ENCODE measurements at places on chromosomes 5 and 9. TPM values are rescaled to one million over a fixed set of nuclear protein-coding genes. Genes with fewer than 3 reads are reported as not detected.

The TRIP13 gene
- total RNA-seq = 42.5 TPM

The BHMT2 gene
- not detected for total RNA-seq

The CER1 gene
- total RNA-seq = not detected

The PGM5 gene
- 4.2 TPM for total RNA-seq

The ENHO gene
- total RNA-seq = 1.00 TPM

The PCDHB3 gene
- total RNA-seq = not detected

The DNAH5 gene
- 0.14 TPM for total RNA-seq

DNA sequence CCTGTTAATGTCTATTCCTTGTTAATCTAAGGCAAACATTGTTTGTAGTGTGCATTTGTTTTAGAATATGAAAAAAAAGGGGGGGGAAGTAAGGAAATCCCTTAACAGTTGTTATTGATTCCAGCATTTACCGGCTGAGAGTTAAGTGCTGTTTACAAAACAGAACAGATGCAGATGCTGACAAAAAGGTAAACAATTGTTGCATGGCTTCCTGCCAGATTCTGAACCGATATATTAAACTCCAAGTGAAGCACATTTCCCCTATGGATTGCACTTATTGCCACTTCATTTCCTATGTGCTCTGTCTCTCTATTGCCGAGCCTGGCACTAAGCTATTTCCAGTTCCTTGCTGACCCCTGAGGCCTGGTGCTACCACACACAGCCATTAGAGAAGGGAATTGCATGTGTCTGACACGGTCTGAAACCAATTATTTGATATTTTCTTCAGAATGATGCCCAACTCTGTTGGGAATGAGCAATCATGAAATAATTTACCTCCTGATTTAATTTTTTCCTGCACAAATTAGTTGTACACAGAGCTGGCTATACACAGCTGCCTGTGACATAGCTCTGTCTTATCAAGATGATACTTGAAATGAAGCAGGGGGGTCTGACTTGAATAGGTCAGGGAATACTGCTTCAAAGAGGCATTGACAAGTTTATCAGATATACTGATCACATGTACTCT, 109.8 kb downstream of the KIAA0825 start:
- DNase-seq = no peak

- no peak for DNase-seq
Observed at GRCh38 chr9:117046666-117047327, 359.7 kb downstream of the TRIM32 start.

DNA sequence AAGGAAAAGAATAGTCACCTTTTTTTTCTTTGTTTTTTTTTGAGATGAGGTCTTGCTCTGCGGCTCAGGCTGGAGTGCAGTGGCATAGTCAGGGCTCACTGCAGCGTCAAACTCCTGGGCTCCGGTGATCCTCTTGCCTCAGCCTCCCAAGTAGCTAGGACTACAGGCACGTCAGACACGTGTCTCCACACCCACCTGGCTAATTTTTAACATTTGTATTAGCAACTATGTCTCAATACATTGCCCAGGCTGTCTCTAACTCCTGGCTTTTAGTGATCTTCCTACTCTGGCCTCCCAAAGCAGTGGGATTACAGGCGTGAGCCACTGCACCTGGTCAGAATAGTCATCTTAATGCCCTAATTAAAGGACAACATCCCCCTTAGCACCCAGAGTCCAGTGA, 54.4 kb upstream of the CTSL start:
- no peak for DNase-seq

- no peak for DNase-seq
Observed at GRCh38 chr5:178982941-178983340, 12.2 kb downstream of the GRM6 start.

- no peak for DNase-seq
Observed at GRCh38 chr5:169121630-169122420, 179.1 kb downstream of the SLIT3 start.

- DNase-seq = no peak
Observed at GRCh38 chr5:138975098-138975847, 100.1 kb upstream of the LRRTM2 start.

DNA sequence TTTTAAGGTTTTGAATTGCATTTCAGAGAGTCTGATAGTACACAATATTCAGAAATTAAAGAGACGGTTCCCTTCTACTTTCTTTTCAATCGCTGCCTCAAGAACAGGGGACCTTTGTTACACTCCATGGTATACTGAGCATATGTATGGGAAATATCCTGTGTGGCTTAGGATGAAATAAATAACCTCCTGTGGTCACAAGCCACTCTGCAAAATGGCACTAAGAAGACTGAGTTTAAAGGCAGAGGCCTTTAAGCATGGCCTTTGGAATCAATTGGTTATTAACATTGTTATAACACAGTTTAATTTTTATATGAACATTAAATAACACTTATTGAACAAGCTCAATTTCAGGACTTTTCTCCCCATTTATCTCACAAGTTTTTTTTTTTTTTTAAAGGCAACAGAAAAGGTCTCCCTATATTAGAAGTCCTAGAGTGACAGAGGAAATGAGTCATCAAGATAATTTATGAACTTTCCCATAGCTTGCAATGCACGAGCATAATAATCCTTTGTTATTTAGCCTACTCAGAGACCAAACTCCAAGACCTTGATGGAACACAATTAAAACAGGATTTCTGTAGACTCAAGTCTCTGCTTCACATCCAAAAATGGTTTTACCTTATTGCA, 341.9 kb downstream of the TMEM167A start:
- DNase-seq = no peak

DNA sequence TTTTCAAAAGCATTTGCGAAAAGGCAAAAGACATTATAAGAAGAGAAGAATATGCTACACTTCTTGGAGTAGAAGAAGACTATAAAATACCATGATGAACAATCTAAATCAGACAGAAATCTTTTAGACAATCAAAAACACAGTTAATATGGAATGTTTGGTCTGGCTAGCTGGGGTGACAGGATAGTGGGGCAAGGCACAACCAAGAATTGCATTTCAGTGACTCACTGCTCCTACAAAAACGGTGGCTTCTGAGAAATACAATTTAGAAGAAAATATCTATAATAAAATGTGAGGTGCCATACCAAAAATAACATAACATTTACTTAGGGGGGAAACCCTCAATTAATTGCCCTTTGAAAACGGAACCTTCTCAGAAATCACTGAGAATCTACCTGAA, 363.4 kb downstream of the NPR3 start:
- DNase-seq = no peak
